ENCODE measurements at places on chromosomes 2 and 18. TPM values are rescaled to one million over a fixed set of nuclear protein-coding genes. Genes with fewer than 3 reads are reported as not detected.

PSMA8 gene
- total RNA-seq: not detected

GRCh38 chr2:235999011-235999410 lies 169.2 kb downstream of the GBX2 start:
- H3K4me1 ChIP-seq: no peaks in the 10 kb centered on the region
- no peak for DNase-seq
- H3K27me3 ChIP-seq: no peaks in the 10 kb centered on the region
- H3K27ac ChIP-seq: no peak overlapping the region

- H3K4me3 ChIP-seq: no peak overlapping the region
- no peak overlapping the region for H3K27ac ChIP-seq
- H3K36me3 ChIP-seq: no peaks in the 10 kb centered on the region
- H3K4me1 ChIP-seq: no peaks in the 10 kb centered on the region
- no peak for DNase-seq
Measured at GRCh38 chr18:22005191-22005841, 164.1 kb upstream of the GATA6 start.

- H3K27me3 ChIP-seq: no peaks in the 10 kb centered on the region
- H3K4me3 ChIP-seq: no peak overlapping the region
- peaks cover 10% of the 10 kb centered on the region for H3K4me1 ChIP-seq
- DNase-seq: no peak
- H3K36me3 ChIP-seq: no peaks in the 10 kb centered on the region
- no peak overlapping the region for H3K27ac ChIP-seq
Measured at GRCh38 chr2:68351997-68352396, 13.1 kb upstream of the PLEK start.

SERPINB2 gene
- total RNA-seq: 6.1 TPM

TMEM198 gene
- 5.8 TPM for total RNA-seq

DNA sequence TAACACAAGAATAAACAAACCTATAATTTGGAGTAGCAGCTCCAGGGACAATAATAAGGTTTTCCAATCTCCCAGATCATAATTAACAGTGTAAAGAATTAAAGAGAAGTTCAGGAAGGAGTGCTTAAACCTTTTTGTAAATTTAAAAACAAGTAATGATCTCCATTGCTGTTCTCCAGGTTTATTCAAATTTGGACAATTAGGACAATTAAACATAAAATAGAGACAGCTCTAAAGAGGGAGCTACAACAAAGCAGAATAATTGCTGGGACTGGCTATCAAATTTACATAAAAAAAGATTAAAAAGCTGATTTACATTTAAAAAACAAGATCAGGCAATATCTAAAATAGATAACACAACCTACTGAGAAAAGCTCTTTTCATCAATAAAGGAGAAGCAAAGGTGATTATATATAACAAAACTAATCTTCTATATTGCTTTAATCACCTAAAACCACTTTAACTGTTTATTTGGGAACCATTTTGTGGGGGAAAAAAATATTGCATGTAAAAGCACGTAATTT lies 80.1 kb upstream of the CREB1 start:
- H3K27ac ChIP-seq: no peak overlapping the region
- DNase-seq: no peak
- H3K4me1 ChIP-seq: peaks cover 13% of the 10 kb centered on the region

REG1A gene
- not detected for total RNA-seq

- H3K27ac ChIP-seq: no peak overlapping the region
- H3K4me1 ChIP-seq: no peaks in the 10 kb centered on the region
- no peak for DNase-seq
Measured at GRCh38 chr2:111102216-111102615, 18.5 kb upstream of the BCL2L11 start.

GRCh38 chr2:9837451-9837850 lies 5.8 kb upstream of the TAF1B start:
- H3K4me1 ChIP-seq: peaks cover 25% of the 10 kb centered on the region
- no peaks in the 10 kb centered on the region for H3K36me3 ChIP-seq
- no peak overlapping the region for H3K4me3 ChIP-seq

GRCh38 chr2:196253116-196253480 lies 81.7 kb upstream of the STK17B start:
- H3K27ac ChIP-seq: no peak overlapping the region
- H3K27me3 ChIP-seq: no peaks in the 10 kb centered on the region
- peak; percentile 34 for DNase-seq
